ENCODE measurements at places on chromosomes 7 and 10.

DNA sequence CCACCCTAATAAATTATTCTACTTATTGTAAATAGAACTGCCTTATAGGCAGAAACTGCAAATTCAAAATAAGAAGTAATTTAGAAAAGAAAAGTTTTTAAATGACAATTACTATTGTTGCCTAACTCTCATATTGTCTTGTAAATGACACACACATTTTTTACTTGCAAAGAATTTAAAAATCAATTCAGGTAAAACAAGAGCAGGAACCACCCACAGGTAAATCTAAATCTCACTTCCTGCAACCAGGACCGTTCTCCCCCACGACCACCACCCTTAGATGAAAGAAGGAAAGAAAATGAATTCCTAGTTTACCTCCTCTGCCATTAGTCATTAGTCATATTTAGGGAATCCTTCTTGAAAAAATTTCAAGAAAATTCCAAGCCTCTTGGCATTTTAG, 4.8 kb upstream of the AASS start:
- no peak for DNase-seq

DNA sequence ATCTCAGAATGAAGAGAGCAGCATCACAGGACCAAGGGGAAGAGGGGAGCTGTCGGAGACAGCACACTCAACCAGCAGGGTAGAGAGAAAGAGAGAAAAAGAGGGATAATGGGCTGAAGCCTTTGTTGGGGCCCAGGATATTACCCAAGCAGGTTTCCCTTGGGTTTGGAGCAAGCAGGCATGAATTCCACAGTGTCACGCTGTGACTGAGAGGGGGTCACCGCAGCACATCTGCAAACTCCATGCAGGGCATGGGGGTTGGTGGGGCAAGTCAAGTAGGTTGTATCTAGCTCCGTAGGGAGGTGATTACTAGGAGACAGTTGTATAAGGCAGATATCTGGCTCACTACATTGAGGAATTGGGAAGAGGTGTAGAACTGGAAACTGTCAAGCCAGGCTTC, 42.2 kb upstream of the SEMA3E start:
- no peak for DNase-seq

- no peak for DNase-seq
Measured at GRCh38 chr7:112150823-112151641, 55.2 kb downstream of the DOCK4 start.

- no peak for DNase-seq
Measured at GRCh38 chr7:47427051-47427643, 154.8 kb downstream of the TNS3 start.

DNA sequence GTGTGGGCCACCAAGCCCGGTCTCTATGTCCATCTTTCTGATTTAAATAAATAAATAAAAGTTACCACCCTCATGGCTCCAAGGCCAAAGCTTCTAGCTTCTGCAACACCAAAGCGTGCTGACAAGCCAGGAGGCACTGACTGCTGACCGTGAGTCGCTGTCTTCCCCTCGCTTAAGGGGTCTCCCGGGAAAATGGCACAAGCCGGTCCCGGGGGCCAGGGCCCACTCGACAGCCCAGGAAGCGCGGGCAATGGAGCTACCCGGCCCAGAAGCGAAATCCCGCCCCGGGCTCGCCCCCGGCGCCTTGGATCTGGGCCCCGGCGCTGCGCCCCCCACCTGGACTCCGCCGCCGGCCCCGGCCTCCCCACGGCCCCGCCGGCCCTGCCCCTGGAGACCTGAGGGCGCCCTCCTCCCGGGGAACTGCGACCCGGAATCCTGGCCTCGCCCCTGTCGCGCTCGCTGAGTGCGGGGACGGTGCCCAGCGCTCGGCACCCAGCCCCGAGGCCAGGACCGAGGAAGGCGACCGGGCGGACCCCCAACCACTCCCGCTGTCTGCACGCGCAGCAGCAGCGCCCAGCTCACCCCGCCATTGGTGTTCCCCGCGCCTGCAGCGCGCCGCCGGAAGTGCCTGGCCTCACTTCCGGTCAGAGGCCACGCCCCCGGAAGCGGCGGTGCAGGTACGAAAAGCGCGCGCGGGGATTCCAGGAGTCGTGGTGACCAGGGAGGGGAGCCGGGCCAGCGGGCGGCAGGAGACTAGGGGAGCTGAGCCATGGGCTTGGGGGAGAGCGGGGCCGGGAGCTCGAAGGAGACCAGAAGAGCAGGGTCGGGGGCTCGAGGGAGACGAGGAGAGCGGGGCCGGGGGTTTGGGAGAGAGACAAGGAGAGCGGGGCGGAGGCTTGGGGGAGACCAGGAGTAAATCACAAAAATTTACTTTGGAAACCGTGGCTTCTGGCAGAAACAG, at the start of the genes MRM2 and NUDT1:
Gene MRM2, minus strand, starts transcription at position 626 of the 961 bp plus-strand sequence. Its CDS starts 36 bp downstream, at position 590.
Gene NUDT1, plus strand, starts transcription at position 647 of the 961 bp plus-strand sequence. CDS start 2,349 bp downstream, outside the sequence.
- DNase-seq, result peak; percentile 66
